ENCODE measurements at places on chromosomes 2 and 18.

GRCh38 chr18:79405781-79406575 lies 10.2 kb downstream of the NFATC1 start:
- no peak for DNase-seq

GRCh38 chr2:198587741-198588140 lies 783.3 kb downstream of the PLCL1 start:
- no peak for DNase-seq

DNA sequence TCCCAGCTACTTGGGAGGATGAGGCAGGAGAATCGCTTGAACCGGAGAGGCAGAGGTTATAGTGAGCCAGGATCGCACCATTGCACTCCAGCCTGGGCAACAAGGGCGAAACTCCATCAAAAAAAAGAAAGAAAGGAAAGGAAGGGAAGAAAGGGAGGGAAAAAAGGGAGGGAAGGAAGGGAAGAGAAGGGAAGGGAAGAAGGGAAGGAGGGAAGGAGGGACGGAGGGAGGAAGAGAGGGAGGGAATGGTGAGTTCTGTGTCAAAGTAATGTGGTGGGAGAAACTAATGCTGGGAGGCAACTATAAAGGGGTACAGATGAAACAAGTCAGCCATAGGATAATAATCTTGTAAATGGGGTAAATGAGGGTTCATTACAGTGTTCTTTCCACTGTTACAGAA lies 45.7 kb downstream of the MEMO1 start:
- DNase-seq, result no peak

- no peak for DNase-seq
These were observed 207.5 kb downstream of the SPP2 start for GRCh38 chr2:234257859-234258561.

DNA sequence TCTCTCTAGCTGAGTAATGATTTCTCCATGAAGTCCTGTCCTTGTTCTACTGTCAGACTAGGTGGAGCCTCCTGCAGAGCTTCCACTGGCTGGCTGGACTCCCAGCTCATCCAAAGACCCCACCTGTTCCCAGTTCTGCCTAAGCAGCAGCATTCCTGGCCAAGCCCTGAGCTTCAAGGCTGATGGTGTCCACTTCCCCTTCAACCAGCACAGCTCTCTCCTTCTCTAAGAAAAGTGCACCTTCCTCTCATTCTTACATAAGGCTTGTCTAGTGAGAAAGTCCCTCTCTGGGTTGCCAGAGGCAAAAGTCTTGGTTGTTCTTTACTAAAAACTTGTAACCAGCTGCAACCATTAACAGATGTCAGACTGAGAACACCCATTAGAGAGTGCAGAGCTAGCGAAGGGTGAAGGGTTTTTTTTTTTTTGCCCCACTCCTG lies 58.9 kb downstream of the CXCR4 start:
- DNase-seq, result no peak

GRCh38 chr2:236507393-236508085 lies 62.1 kb upstream of the ACKR3 start:
- DNase-seq, result no peak

GRCh38 chr2:26735883-26736588 lies 28.0 kb upstream of the SLC35F6 start:
- no peak for DNase-seq

- DNase-seq, result no peak
These were observed 211.6 kb downstream of the TCF4 start for GRCh38 chr18:55376387-55376786.

- DNase-seq, result no peak
These were observed 181.5 kb downstream of the TTC32 start for GRCh38 chr2:19720306-19720705.

GRCh38 chr2:53353135-53354114 lies 414.2 kb upstream of the CHAC2 start:
- no peak for DNase-seq

DNA sequence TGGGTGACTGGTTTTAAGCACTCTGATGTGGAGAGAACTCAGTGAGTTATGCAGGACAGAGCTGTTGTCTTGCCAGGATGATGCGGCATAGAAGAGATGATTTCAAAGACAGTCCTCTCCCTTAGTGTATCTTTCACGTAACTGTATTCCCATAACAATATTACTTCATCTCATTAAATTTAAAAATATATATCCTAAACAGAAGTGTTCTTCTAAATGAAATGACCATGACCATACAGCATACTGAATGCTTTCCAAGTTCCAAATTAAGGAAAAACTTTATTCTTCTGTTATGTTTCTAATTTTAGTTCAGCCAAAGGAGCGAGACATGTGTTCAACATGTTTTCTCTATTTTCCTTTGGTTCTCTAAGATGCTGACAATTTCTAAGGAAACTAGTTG lies 600.1 kb upstream of the FSHR start:
- DNase-seq, result no peak

DNA sequence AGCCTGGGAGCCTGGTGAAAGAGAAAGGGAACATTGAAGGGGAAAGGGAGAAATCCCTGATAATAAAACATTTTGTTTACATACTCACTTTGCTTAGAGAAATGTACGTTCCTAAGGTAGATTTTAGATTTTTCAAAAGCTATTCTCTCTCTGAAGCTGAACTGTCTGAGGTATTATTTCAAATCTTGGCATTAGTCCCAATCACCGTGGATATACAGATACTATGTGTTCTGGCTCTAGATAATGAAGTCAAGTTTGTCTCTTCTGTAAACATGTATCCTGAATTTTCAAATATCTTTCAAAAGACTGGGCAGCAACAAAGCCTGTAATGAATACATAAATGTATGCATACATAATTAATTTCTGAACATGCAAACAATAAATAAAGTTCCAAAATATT lies 1104.2 kb upstream of the FAM98A start:
- no peak for DNase-seq

GRCh38 chr18:75097491-75098225 lies 111.3 kb downstream of the PTGR3 start:
- DNase-seq, result no peak

DNA sequence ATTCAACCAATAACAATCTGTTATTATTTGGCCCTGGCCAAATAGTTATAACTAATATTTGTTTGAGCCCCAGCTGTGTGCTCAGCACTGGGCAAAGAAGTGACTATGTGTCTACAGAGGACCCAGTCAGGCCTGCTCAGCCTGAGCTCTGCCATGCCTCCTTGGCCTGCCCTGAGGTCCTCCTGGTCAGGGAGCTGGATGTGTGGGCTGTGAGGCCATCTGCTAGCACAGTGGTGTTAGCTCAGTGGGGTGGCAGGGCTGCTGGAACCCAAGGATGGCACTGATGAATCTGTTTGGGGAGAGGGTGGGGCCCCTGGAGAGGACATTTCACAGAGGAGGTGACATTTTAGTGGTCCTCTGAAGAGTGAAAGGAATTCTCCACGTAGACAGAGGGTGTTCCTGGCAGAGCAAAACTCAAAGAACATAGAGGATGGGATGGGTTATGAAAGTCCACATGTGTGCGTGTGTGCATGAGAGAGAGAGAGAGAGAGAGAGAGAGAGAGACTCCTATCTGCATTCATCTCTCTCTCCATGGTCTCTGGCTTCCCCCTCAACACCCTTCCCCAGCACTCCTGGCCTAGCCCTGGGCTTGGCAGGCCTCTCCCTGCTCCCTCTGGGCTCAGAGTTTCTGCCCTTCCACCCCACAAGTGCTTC lies 21.2 kb upstream of the ATOH8 start:
- no peak for DNase-seq

DNA sequence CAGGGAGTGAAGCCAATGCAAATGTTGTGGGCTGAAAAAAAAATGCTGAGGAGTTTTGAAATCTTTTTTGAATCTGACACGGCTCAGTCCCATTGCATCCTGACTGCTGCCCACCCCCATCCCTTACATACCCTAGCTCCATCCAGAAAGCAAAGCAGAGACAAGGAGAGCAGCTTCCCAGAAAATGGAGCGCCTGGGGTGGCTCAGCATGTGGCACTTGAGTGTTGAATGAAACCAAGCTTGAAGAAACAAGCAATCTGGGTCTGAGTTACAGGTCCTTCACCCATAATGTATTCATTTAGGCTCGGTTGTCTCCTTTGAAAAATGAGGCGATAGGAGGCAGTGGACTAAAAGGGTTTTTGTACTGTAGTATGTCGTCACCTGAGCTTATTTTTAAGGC lies 244.2 kb upstream of the ACVR2A start:
- no peak for DNase-seq

DNA sequence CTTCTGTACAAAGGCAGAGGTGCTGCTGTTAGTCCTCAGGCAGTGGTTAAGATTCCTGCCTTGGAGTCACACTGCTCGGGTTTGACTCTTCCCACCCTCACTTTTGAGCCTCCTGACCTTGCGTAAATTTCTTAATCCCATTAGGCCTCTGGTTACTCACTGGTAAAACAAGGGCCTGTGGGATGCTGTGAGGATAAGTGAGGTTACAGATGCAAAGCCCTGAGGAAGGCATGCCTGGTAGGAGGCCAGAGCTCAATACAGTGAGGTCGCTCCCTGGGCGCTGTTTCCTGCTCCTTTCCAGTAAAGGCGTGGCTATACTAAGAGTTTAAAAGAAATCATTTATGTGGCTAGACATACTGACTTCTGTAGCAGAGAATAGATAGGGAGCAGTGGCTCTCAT lies 127.5 kb upstream of the TMEM200C start:
- DNase-seq, result no peak

GRCh38 chr2:195663007-195663406 lies 6.0 kb downstream of the SLC39A10 start:
- DNase-seq, result no peak

DNA sequence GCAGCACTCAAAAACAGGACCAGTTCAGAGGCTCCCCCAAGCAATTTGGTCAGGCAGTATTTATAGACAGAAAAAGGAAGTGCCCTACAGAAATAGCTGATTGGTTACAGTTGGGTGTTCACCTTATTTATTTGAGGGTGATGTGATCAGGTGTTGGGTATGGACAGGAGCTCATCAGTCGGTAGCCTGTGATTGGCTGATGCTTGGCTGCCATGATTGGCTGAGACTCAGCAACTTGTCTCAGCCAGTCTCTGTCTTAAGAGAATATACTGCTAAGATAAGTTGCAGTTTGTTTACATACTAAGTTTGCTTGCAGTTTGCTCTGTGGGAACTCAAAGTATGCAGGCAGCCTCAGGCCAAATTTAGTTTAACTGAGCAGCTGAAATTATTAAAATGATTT lies 9.4 kb downstream of the ABCG8 start:
- no peak for DNase-seq

DNA sequence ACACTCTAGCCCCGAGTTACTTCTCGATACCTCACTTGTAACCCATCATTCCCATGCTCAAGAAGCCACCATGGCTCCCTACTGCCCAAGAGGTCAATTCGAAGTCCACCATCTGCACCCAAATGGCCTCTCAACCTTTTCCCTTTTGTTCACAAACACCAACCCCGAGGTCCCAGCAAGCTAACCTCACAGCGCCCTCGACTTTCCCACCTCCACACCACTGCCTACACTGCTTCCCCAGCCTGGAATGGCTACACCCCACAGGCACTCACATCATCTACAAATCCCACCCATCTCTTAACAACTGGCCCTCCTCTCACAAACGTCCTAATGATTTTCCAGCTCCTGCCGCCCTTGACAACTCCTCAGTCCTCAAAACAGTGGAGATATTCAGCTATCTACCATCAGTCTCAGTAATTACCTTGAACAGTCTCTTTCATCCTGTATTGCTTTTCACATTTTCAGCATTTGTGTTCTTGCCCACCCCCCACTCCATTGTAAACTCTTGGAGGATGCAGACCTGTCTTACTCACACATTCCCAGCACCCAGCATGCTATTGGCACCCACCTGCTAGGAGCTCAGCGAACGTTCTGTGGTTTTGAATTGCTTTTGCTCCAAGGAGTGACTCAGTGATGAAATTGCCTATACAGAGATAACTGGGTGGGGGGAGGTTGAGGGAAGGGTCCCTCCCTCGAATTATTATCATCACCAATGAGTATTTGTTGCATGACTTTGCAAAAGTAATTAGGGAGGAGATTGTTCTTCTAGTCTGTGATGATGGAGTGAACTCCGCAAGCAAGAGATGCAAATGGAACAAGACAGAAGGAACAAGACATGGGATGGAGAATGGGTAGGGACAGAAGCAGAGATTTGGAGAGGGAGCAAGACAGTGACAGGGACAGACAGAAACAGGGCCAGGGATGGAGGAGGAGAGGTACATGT lies 106.8 kb downstream of the CYP26B1 start:
- no peak for DNase-seq

DNA sequence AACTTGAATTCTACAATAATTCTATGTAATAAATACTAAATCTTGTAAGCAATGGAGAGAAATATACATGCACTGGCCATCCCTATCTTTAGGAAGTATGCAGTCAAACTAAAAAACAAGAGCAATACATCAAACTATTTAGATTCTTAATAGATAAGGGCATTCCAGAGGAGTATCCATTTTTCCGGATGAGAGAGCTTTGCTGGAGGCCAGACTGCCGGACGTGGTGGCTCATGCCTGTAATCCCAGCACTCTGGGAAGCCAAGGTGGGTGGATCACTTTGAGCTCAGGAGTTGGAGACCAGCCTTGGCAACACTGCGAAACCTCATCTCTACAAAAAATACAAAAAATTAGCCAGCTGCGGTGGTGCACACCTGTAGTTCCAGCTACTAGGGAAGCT lies 60.8 kb downstream of the KIF5C start:
- DNase-seq, result no peak

GRCh38 chr18:26307161-26307773 lies 81.0 kb downstream of the TAF4B start:
- DNase-seq, result peak; percentile 5

DNA sequence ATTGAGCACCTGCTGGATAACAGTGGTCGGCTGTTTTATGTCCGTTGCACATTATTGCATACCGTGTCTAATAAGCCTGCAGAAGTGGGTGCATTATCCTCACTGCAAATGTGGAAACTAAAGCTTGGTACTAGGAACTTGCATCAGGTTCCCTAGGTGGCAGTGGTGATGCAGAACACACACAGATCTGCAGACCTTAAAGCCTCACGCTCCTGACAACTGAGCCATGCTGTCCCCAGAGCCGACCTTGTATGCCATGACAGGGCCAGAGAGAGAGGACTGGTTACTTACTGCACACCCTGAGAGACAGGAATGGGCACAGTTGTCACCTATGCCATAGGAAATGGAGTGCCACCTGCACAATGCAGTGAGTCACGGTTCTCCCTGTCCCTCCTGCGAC lies 151.8 kb downstream of the SH3RF3 start:
- DNase-seq, result no peak

DNA sequence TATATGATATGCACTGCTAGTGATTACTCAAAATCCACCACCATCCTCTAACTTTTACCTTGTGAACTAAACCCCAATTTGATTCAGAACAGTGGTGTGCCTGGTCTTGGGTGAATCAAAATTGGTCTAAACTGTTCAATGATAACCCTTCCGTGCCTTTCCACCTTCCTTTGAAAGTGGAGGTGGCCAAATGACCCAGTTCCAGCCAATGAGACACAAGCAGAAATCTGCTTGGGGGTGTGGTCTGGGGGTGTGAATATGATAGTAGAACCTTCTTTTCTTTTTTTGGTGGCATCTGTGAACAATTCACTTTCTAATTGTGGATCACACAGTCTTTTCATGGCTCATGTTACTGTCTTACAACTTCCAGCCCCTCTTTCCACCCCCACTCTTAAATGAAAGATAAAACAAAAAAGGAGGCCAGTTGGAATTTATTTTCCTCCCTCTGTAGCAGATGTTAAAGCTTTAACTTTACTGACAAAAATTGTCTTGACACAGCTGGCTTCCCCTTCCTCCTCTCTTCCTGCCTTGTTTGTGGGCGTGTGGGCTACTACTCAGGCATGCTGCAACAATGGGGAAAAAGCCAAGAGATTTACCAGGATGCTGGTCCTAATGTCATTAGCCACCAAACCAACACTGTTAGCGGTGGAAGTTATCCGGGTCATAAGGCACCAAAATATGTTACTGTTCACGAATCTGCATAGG lies 58.8 kb upstream of the ANKRD44 start:
- no peak for DNase-seq
